ENCODE measurements at places on chromosomes 13 and 19.

- DNase-seq, result no peak
These were observed 105.3 kb downstream of the MYO16 start for GRCh38 chr13:108734676-108735075.

DNA sequence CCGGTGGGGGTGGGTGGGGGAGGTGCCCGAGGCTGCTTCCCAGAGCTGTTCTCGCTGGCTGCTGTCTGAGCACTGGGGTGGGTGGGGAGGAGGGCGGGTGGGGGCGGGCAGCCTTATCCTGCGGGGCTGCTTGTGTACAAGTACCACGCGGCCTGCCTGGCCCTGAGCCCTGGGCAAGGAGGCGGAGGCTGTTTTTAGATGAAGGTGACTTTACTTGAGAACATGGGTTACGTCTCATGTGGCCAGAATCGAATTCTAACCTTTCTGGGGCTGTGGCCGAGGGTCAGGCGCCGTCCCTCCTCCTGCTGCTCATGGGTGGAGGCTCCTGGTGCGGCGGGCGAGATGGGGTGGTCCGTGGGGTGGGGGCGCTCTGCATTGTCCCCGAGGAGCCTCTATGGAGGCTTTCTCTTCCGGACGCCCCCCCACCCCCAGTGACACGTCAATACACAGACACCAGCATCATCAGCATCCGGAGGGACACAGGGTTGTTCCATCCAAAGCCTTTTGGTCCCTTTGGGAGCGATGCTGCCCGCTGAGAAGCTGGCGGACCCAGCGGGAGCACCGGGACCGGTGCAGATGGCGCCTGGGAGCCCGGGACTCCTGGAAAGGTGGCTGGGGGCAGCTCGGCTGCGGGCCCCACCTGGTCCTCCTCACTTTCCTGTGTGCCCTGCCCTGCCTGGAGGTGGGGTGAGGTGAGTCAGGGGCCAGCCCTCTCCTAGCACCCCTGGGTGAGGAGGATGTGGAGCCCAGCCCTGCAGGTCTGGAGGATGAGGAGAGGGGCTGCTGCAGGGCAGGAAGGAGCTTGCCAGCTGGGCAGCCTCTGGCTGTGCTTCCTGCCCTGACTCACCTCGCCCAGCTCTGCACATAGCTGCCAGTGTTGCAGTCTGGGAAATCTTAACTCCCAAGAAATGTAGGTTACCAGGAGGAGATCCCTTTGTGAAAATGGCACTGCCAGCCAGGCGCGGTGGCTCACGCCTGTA lies 3.4 kb downstream of the BSG start:
- no peak for DNase-seq

- DNase-seq, result no peak
These were observed 81.2 kb upstream of the ABCC4 start for GRCh38 chr13:95382411-95382810.

DNA sequence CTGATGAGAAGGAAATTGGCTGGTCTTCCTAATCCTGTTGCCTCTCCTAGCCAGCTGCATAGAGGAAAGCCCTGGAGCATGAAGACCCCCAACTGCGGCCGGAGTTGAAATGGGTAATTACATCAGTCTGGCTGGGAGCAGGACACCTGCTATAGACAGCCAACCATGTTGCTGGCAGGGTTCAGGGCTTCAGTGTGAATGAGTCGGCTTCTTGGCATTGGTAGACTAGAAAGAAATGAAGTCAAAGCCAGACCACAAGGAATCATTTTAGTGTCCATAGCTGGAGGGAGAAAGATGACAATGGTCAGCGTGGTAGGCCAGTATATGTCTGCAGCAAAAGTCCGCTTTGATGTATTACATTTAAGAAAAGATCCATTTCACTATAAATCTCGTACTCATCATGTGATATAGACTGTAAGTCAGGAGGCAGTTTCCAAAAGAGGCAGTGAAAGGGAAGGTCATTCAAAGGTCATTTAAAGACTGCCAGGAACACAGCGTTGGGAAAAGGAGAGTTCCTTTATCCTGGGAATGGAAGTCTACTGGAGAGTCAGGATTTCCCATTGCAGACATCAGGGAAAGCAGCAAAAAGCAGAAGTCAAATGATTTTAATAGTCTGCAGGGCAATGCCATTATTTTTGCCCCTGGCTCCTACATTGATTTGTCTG lies 262.7 kb downstream of the DNAJC15 start:
- DNase-seq, result no peak

- no peak for DNase-seq
These were observed 7.7 kb upstream of the BRD4 start for GRCh38 chr19:15340086-15340485.

- no peak for DNase-seq
These were observed 91.3 kb downstream of the ZMYM2 start for GRCh38 chr13:20049558-20050473.

DNA sequence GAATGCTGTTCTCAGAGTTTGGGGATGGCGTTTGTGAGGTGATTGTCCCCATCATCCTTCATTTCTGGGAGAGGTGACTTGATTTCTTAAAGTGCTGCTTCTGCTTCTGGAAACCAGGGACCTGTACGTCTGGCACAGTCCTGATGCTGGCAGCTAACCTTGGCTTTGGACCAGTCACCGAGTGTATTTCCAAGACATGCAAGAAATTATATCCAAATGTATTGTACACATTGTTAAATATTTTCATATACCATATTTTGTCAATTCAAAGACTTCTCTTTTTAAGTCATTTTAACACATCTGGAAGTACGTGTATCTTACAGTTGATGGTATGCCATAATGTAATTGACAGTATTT lies 97.4 kb downstream of the ARHGEF7 start:
- no peak for DNase-seq

DNA sequence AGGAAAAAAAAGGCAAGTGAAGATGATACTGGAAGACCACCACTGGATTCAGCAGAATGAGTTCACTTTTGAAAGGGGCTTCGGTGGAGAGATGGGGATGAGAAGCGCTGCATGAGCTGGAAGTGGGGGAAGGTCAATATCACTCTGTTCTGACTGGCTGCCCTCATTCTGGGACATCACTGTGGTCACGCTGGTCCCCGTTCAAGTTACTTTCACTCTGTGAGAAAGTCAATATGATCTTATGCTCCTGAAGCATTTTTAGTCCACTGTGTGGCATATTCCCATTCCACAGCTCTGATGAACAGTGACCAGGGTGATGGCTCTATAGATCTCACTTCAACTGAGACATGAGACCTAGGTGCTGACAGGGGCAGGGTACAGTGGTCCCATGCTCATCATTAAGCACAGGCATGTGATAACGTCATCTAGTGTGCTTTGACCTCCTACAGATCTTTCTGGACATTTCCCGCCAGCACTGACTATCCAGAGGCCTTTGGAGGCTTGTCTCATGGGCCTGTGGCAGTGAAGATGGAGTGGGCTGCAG lies 40.2 kb upstream of the GPR183 start:
- DNase-seq, result no peak

DNA sequence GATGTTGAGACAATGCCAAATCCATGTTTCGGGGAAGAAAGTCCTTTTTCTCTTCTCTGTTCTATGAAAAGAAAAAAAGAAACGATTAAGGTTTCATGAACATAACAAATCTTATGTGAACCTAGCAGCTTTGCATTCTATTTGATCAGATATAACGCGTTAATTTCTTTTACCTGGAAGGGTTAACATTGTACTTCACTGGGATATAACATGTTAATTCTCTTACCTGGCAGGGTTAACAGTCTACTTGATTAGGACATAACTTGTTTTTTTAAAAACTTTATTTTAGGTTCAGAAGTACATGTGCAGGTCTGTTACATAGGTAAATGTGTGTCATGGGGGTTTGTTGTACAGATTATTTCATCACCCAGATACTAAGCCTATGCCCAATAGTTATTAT lies 68.8 kb downstream of the CPAMD8 start:
- no peak for DNase-seq

GRCh38 chr19:23792784-23793183 lies 34.1 kb upstream of the ZNF681 start:
- no peak for DNase-seq

DNA sequence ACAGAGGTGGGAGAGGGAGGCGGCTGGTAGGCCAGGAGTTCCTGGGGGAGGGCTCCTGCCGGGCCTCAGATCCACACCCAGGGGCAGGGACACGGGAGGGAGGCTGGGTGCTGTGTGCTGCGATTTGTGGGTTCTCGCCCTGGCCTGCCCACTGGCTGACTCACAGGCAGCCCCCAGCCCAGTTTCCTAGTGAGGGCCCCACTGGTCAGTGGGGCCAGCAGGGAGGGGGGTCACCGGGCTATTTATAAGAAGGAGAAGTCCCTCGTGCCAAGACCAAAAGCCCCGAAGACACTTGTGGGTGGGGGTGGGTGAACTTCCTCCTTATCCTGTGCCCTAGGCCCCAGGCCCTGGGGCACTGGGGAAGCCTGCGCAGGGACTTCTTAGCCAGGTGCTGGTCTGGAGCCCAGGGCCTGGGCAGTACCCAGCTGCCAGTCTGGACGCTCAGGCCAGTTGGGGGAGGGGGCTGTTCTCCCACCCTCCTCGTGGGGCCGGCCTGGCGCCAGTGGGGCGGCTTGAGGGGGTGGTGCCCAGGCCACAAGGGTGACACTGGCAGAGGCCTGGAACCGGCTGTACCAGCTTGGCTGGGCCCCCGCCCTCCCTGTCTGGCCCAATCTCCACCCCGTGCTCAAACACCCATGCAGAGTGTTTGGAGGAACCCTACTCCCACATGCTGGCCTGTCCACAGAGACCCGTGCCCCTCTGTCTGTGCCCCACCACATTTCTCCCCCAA lies 5.0 kb upstream of the JUNB start:
- no peak for DNase-seq

- DNase-seq, result no peak
These were observed 206.9 kb downstream of the GGACT start for GRCh38 chr13:100381595-100382224.

GRCh38 chr13:25732111-25732865 lies 319.5 kb downstream of the SHISA2 start:
- DNase-seq, result no peak

- no peak for DNase-seq
These were observed 33.1 kb upstream of the SERP2 start for GRCh38 chr13:44340508-44340907.

- no peak for DNase-seq
These were observed 45.8 kb downstream of the UFM1 start for GRCh38 chr13:38395497-38395788.

DNA sequence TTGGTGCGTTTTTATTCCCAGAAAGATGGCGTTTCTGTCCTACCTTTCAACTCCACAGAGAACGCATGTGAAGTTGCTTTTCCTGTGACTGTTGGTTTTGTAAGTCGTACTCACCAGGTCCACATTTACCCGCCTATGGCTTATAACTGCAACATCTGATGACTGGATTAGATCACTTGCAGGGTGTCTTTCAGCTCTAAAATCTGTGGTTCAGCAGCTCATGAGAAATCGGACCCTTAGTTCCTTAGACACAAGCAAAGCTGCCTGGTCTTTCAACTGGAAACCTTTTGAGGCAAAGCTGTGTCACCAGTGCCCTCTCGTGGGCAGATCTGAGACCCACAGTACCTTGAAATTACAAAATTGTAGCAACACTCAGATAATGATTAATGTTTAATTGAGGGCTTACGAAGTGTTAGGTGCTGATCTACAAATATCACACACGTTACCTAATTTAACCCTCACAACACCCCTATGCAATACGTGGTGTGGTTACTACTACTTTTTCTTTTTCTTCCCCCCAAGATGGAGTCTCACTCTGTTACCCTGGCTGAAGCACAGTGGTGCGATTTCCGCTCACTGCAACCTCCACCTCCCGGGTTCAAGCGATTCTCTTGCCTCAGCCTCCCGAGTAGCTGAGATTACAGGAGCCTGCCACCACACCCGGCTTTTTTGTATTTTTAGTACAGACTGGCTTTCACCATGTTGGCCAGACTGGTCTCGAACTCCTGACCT lies 65.4 kb downstream of the RUBCNL start:
- DNase-seq, result no peak

DNA sequence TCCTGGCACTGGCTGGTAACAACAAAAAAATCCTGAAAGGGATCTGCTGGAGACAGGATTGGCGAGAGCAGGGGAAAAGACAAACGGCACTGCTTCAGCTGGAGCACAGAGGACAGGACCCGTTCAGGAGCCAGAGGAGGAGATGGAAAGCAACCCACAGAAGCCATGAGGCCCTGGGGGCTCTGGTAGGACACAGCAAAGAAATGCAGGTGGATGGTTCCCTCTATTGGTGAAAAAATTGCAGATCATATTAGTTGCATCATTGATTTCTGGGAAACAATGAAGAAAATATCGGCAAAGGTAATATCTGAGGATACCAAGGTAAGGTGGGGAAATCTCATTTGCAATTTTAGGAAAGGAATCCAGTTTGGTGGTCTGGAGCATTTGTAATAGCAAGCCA lies 25.7 kb upstream of the TPP2 start:
- DNase-seq, result no peak

GRCh38 chr13:28297341-28297740 lies 159.0 kb downstream of the PAN3 start:
- no peak for DNase-seq

DNA sequence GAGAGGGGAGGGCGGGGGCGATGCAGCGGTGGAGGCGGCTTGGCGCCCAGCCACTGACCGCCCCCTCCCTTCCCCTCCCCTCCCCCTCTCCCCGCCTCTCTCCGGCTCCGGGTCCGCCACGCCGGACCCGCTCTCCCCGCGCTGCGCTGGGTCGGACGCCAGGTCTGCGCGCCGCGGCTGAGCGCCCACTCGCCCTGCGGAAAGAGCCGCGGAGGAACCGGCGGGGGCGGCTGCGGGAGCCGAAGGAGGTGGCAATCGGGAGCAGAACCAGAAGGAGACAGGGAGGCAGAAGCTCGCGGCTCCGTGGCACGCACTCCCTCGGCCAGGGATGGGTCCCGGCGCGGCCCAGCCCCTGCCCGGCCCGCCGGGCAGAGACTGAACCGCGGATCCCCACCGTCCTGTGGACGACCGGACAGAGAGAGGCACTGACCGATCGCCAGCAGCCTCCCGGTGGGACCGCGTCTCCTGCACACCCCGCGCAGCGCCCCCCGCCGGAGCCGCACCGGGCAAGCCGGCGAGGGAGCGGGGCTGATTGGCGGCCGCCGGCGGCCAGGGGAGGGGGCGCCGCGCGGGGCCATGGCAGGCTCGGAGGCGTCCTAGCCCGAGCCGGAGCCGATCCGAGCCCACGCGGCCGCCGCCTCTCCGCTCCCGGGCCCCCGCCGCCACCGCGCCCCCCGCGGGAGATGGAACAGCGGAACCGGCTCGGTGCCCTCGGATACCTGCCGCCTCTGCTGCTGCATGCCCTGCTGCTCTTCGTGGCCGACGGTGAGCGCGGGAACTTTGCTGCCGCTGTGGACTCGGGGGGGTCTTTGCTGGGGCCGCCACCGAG lies at the start of gene VSTM2B:
Gene VSTM2B (plus strand): TSS at position 94 of the 829 bp plus-strand sequence. CDS start 590 bp downstream, at position 684.
- no peak for DNase-seq

- DNase-seq, result no peak
These were observed 333.5 kb downstream of the TSHZ3 start for GRCh38 chr19:31015778-31016177.

- DNase-seq, result no peak
These were observed 20.1 kb upstream of the RAB20 start for GRCh38 chr13:110581506-110582185.

- DNase-seq, result no peak
These were observed 69.9 kb downstream of the SLAIN1 start for GRCh38 chr13:77767413-77767812.

GRCh38 chr13:51765142-51765515 lies 38.8 kb downstream of the DHRS12 start:
- no peak for DNase-seq
